ENCODE measurements at places on chromosomes 7 and 10. TPM values are rescaled to one million over a fixed set of nuclear protein-coding genes. Genes with fewer than 3 reads are reported as not detected.

The HOXA10 gene
- polyA plus RNA-seq, result 41.0 TPM

The STK31 gene
- 0.85 TPM for polyA plus RNA-seq

The TUBAL3 gene
- polyA plus RNA-seq, result 0.17 TPM

The MMP21 gene
- 0.49 TPM for polyA plus RNA-seq

The ACSM6 gene
- not detected for polyA plus RNA-seq

The C10orf95 gene
- not detected for polyA plus RNA-seq

The BHLHA15 gene
- polyA plus RNA-seq, result 0.23 TPM

The KLF14 gene
- not detected for polyA plus RNA-seq

The RSPH10B2 gene
- 0.34 TPM for polyA plus RNA-seq

The ITPRID1 gene
- 1.7 TPM for polyA plus RNA-seq

The NCF1 gene
- polyA plus RNA-seq, result 11.4 TPM

The SRRM3 gene
- 0.62 TPM for polyA plus RNA-seq

The PAX4 gene
- not detected for polyA plus RNA-seq

The CPA5 gene
- 11.1 TPM for polyA plus RNA-seq

The MET gene
- not detected for polyA plus RNA-seq

The ZNF438 gene
- polyA plus RNA-seq, result 15.1 TPM

Measured in muscle of arm (tissue), 14 donors.